ENCODE measurements at places on chromosomes 3 and 15. TPM values are rescaled to one million over a fixed set of nuclear protein-coding genes. Genes with fewer than 3 reads are reported as not detected.

CALML4 gene
- total RNA-seq, result 26.2 TPM

- H3K4me1 ChIP-seq, result no peaks in the 10 kb centered on the region
- no peak overlapping the region for H3K27ac ChIP-seq
- DNase-seq, result no peak
- H3K4me3 ChIP-seq, result no peak overlapping the region
- no peaks in the 10 kb centered on the region for H3K36me3 ChIP-seq
Observed at GRCh38 chr15:100809151-100809550, 70.5 kb upstream of the ALDH1A3 start.

ANKRD34C gene
- not detected for total RNA-seq

DNA sequence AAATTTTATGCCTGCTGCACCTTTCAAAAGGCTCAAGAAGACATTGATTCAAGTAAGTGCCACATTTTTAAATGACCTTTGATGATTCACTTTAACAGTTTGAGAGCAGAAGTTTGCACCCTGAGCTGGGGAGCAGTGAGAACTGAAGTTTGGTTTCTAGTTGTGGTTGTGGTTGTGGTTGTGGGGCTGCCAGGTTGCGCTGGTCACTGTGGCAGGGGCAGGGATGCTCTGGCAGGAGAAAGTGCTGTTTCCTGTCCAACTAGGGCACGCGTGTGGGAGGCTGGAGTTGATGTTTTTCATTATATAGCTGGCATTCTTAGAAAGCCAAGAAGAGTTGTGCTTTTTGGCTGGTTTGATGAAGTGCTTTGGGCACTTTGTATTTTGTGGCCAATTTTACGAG lies 339.7 kb upstream of the NR2F2 start:
- no peak overlapping the region for H3K27ac ChIP-seq
- H3K27me3 ChIP-seq, result no peaks in the 10 kb centered on the region
- no peak overlapping the region for H3K4me3 ChIP-seq
- peaks cover 16% of the 10 kb centered on the region for H3K4me1 ChIP-seq
- DNase-seq, result no peak

GOLGA8G gene
- 0.23 TPM for total RNA-seq

IQCF2 gene
- not detected for total RNA-seq

DNA sequence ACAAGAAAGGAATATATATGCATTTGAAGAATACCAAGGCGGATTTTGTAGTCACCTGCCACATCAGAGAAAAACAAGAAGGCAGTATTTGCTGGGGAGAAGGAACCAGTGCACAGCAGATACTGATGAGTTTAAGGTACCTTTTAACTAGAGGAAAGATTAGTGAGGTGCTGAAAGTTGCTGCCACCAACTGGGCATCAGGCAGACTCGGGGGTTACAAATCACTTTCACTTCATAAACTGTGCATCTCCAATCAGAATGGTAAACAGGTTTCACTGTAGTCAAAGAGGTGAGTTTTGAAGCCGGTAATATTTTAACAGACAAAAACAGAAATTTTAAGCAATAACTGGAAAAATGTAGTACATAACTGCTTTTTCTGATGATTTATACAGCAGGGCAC lies 4.1 kb downstream of the FBN1 start:
- peak overlapping the region; percentile 92 for H3K4me3 ChIP-seq
- H3K36me3 ChIP-seq, result no peaks in the 10 kb centered on the region
- peaks cover 60% of the 10 kb centered on the region for H3K4me1 ChIP-seq

DNA sequence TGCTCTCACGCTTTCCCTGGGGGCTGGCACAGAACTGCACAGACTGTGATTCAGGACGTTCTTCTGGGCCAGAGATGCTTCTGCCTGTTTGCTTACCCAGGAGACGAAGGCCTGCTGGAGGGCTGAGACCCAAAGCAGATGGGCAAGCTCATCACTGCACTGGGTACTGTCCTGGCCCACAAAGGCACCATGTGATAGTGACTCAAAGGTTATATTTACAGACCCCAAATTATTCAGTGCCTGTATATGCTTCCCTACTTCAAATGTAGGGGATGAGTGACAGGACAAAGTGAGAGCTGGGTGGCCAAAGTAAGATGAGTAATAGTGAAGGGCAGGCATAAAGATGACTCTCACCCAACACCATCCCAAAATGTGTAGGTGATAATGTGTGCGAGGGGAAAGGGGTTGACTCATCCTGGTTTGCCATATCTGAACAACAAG lies 127.4 kb downstream of the WDR76 start:
- no peak overlapping the region for H3K4me3 ChIP-seq
- peaks cover 9% of the 10 kb centered on the region for H3K4me1 ChIP-seq
- no peak for DNase-seq
- no peaks in the 10 kb centered on the region for H3K36me3 ChIP-seq
- H3K27ac ChIP-seq, result no peak overlapping the region

GRCh38 chr15:51367322-51367976 lies 26.0 kb downstream of the GLDN start:
- H3K4me1 ChIP-seq, result peaks cover 46% of the 10 kb centered on the region
- no peak for DNase-seq
- no peak overlapping the region for H3K4me3 ChIP-seq
- no peaks in the 10 kb centered on the region for H3K27me3 ChIP-seq
- no peak overlapping the region for H3K27ac ChIP-seq

CD96 gene
- total RNA-seq, result 1.5 TPM

- H3K4me3 ChIP-seq, result no peak overlapping the region
- no peaks in the 10 kb centered on the region for H3K36me3 ChIP-seq
- no peaks in the 10 kb centered on the region for H3K4me1 ChIP-seq
- no peak overlapping the region for H3K27ac ChIP-seq
Observed at GRCh38 chr3:60613769-60614303, 637.4 kb downstream of the FHIT start.

- H3K4me1 ChIP-seq, result peaks cover 55% of the 10 kb centered on the region
- H3K36me3 ChIP-seq, result no peaks in the 10 kb centered on the region
- H3K4me3 ChIP-seq, result no peak overlapping the region
- peak; percentile 96 for DNase-seq
- no peaks in the 10 kb centered on the region for H3K27me3 ChIP-seq
Observed at GRCh38 chr3:58161435-58162398, 49.1 kb downstream of the DNASE1L3 start.

DNA sequence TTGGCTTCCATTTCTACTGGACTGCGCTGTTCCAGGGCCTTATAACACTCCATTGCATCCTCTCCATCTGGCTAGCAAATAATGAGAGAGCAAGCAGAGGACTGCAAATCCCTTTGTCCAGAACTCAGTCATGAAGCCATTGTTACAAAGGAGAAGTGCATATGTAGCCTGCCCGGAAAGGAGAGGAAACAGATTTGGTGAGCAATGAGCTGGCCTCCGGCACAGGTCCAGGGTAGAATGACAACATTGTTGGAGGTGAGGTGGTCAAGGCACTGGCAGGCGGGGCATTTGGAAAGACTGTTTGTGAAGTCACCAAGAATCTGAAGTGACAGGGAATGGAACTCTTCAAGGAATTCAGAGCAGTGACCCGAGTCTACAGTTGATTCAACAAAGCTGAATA lies 25.0 kb upstream of the ATP1B3 start:
- no peaks in the 10 kb centered on the region for H3K36me3 ChIP-seq
- H3K27ac ChIP-seq, result peak overlapping the region; percentile 3
- no peak overlapping the region for H3K4me3 ChIP-seq
- H3K4me1 ChIP-seq, result peaks cover 1% of the 10 kb centered on the region
- H3K27me3 ChIP-seq, result no peaks in the 10 kb centered on the region

GRCh38 chr3:44430466-44430865 lies 47.0 kb downstream of the ZNF445 start:
- no peaks in the 10 kb centered on the region for H3K36me3 ChIP-seq
- no peak overlapping the region for H3K4me3 ChIP-seq
- H3K4me1 ChIP-seq, result no peaks in the 10 kb centered on the region
- H3K27me3 ChIP-seq, result no peaks in the 10 kb centered on the region
- H3K27ac ChIP-seq, result no peak overlapping the region

CA12 gene
- 14.5 TPM for total RNA-seq
